ENCODE measurements at places on chromosomes 11 and 22.

GRCh38 chr11:35307221-35307621 is 112.1 kb downstream of the SLC1A2 start:
- DNase-seq, result no peak

DNA sequence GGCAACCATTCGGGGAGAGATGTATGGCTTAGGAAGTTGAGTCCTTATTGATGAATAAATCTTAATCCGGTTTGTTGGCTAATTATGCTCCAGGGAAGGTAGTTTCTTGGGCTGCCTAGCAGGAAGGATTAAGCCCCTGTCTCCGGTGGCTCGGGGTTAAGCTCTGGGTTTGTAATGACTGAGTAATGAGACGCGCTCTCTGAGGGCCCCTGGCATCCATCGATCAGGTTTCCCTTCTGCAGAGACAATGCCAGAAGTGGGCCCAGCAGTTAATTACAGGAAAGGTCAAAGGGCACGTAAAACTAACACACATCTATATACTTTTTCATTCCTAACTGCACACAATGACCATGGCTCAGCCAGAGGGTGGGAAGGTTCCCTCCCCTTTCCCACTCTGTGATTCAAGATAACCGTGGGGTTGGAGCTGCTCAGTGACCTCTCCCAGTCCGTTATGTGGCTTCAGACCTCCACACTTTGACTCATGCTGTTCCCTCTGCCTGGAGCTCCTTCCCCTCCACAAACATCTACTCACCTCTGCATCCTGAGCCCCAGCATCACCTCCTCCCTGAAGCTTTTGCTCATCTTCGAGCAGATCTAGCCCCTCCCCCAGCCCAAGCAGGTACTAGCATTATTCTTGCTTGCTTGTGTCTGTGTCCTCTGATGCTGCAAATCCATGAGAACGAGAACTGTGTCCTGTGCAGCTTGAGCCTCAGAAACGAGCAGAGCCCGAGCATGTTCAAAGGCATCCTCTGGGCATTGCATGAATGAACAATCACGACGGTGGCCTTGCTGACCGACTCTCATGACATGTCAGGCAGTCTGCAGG is 16.6 kb downstream of the SCUBE1 start:
- DNase-seq, result no peak

- DNase-seq, result no peak
Measured at GRCh38 chr11:86947541-86947940, 7.7 kb downstream of the FZD4 start.

GRCh38 chr11:3367221-3367620 is 11.7 kb downstream of the ZNF195 start:
- no peak for DNase-seq

DNA sequence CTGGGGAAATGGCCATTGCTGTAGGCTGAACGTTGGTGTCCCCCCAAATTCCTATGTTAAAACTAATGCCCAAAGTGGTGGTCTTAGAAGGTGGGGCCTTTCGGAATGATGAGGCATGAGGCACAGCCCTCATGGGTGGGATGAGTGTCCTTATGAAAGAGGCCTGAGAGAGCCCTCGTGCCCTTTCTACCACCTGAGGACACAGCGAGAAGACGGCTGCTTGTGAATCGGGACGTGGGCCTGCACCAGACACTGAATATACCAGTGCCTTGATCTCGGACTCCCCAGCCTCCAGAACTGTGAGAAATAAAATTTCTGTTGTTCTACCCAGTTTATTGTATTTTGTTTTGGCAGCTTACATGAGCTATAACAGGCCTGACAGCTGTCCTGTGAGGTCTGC is 162.9 kb upstream of the B3GAT1 start:
- no peak for DNase-seq

GRCh38 chr11:119629834-119630624 is 99.0 kb downstream of the NECTIN1 start:
- DNase-seq, result no peak

DNA sequence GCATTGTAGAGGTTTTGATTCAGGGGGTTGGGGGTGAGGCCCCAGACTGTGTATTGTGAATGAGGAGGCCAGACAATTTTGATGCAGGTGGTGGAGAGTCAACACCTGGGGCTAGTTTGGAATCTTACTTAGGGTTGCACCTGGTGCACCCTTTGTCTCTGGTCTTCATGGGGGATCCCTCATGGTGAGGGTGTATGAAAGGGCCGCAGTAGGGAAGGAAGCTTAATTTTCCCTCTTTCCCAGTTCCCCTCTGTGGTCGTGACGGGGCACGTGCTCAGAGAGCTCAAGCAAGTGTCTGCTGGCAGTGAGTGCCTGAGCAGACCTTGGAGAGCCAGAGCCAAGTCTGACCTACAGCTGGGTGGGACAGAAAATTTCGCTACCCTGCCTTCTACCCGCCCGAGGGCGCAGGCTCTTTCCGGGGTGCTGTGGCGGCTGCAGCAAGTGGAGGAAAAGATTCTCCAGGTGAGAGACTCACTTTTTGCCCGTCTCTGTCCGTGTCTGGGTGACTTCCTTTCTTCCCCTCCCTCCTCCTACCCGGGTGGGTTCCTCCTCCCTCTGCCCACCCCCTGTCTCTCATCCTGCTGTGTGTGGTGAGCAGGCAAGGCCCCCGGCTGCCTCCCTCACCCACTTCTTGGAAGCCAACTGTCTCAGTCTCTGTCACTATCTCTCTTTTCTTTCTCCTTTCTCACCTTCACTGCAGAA is 131.7 kb downstream of the MICAL2 start:
- DNase-seq, result no peak

GRCh38 chr11:117814204-117814765 is 10.3 kb downstream of the FXYD2 start:
- no peak for DNase-seq

GRCh38 chr11:84722583-84723108 is 904.5 kb downstream of the DLG2 start:
- peak; percentile 32 for DNase-seq

- no peak for DNase-seq
Measured at GRCh38 chr11:127223026-127223425, 222.5 kb upstream of the KIRREL3 start.

DNA sequence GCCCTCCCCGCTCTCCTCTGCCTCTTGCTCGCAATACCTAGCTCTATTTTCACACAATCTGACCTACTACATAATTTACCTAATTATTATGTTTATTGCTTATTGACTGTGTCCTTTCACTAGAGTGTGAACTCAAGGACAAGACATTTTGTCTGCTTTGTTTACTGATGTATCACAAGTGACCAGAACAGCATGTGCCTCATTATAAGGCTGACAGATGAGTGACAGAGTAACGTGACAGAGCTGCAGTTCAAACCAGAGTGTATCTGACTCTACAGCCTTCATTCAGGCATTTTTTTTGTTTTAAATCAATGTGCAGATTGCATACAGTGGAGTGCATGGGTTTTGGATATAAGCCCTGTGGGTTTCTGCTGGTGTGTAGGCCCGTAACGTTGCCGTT is 82.0 kb upstream of the RAB1B start:
- no peak for DNase-seq

DNA sequence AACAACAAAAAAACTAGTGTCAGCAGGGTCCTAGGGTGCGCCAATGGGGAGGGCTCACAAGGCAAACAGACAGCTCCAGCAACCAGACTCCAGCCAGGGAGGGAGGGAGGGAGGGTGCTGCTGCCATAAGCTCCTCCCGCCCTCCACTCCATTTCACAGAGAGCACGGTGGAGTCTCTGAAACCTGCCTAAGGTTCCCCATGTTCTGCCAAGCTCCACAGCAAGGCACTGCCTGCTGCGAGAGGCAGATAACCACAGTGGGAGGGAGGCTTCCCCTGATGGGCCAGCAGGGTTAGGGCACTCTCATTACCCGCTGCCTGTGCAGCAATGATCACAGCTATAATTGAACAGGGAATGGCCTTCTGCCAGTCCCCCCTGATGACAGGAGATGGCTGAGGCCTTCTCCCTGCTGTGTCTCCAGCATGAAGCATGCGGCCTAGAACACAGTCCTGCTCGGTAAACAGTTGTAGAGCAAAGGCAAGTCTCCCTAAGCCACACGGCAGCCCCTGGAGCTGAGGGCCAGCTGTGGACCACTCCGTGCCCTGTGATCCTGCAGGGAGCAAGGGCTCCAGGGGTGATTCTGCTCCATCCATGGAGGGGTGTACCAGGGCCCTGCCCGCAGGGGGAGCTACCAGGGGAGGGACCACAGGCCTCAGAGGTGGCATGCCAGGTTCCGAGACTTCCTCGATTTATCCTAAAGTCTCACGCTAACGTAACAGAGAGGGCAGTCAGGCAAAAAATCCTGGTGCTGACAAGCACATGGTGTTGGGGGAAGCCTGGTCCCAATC is 42.9 kb downstream of the PC start:
- no peak for DNase-seq

- DNase-seq, result no peak
Measured at GRCh38 chr11:1928470-1928890, 9.0 kb downstream of the TNNT3 start.

DNA sequence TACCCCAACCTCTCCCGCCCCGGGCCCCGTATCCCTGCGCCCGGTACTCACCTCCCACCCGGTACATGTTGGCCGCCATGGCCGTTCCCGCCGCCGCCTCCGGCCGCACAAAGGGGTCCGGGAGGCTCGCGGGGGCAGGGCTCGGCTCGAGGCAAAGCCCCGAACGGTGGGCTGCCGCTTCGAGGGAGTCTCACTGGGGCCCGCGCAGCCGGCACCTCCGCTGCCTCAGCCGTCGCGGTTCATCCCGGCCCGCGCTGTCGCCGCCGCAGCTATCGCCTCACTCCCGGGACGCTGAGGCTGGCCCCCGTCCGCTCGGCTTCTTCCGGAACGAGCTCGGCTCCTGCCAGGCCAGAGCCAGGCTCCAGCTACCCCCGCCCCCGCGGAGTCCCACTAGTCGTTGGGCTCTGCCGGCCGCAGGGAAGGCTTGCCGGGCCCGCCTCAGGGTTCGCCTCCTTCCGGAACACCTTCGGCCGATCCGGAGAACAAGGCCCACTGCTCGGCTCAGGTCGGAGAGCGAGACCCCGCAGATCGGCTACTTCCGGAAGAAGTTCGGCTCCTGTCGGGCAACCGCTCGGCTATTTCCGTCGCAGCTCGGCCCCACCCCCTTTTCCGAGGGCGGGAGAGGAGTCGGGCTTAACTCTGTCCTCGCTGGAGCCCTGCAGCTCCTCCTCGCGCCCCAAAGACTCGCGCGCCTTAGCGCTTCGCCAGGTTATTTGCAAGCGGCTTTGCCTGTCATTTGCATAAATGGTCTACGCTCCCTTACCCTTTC is at the start of gene MTA2:
Gene MTA2, minus strand, starts transcription at position 494 of the 769 bp plus-strand sequence. Its CDS starts 415 bp downstream, at position 79.
- DNase-seq, result peak; percentile 100

- DNase-seq, result no peak
Measured at GRCh38 chr11:116278076-116278475, 494.7 kb downstream of the BUD13 start.

DNA sequence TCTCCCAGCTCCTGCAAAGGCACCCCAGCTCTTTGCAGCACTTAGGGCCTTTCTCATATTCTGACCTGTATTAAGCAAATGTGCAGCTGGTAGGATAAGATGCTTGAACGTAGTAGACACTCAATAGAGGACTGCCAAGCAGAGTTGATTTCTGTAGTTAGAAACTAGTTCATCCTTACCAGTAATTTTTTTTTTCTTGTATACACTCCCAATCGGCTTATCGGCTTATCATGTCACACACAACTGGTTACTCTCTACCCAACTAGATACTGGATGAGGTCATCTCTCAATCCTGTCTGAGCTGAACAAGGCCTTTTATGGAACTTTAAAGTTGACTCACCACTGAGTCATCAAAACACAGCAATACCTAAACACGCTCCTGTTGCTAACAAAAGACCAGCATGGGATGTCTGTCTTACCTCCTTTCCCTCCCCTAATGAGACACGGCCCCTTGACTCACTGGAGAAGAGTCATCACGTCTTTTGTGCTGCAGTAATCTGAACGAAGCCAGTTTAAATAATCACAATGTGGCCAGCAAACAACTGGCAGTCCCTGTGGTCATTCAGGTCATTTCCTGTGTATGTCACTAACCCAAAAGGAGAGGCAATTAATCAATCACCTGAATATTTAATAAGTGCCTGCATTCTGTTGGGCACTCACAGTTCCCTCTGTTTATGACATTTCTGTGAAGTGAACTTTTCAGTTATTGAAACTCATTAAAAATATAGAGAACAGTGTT is 7.5 kb upstream of the WEE1 start:
- DNase-seq, result no peak

DNA sequence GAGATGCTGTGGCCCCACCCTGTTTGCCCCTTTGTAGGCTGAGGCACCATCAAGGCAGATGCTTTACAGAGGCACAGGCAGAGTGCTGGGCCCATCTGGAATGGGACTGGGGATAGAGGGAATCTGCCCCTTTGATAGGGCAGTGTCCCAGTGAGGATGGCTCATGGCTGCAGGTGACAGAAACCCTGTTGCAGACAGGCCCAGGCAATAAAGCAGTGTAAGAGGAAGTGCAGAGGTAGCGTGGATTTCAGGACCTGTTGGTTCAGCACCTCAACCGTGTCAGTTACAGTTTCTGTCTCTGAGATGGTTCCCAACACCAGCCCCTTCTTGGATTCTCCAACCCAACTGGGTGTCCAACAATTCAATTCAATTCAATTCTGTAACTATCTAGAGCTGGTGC is 25.1 kb downstream of the PRDM11 start:
- no peak for DNase-seq

GRCh38 chr11:126925321-126926093 is 75.1 kb downstream of the KIRREL3 start:
- no peak for DNase-seq

DNA sequence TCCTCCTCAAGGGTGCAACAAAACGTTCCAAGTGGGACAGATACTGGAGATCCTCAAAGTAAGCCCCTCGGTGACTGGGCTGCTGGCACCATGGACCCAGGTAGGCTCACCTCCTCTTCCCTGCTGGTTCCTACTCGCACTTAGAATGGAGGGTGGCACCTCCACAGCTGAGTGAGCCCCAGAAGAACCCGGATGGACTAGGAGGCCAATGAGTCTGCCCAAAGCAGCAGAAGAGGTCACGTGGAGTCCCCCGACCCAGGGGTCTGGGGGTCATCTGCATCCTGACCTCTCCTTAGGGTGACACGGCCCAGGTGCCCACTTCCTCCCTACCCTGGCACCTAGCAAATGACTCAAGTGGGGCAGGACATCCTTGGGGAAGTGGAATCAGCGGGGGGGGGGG is 4.4 kb downstream of the APOL1 start:
- no peak for DNase-seq

GRCh38 chr11:3163241-3163981 is 1.7 kb downstream of the OSBPL5 start:
- no peak for DNase-seq

DNA sequence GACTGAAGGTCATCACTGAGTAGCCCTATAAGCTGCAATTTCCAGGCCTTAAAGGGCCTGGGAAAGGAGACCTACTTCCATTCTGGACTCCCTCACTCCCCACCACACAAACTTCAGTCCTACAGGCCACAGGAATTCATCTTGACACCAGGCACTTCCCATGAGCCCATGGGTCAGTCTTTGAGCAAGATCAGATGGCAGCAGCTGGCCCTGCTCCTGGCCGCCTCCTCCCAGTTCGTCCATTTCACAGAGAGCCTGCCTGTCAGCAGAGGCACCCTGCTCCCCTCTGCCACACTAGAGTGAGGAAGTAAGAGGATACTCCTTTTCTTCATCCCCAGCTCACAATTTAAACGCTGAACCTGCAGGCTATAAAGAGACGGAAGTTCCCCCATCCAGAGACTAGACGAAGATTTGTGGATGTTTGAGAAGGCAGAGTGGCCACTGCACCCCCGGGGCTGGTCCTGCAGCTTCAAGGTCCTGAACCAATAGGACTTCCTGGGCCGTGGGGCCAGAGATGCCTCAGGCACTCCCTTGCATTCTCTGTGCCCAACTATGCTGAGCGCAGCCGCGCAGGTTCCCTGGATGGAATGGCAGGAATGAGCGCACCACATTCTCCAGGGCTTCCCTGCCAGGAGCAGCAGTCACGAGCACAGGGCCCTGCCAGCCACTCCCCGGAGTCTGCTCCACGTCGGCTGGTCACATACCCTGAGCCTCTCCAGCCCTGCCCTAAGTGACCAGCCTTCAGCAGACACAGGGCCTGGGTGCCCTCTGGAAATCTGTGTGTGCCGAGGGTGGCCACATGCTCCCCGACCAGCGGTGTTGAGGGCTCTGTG is 33.5 kb upstream of the BID start:
- no peak for DNase-seq

Data from NCI-H1092 (cell line).